Stimulated activated CD4-positive, alpha-beta T cell treated with anti-CD3 and anti-CD28 coated beads, TNF-alpha, amount 100 ng/mL, for 1 hour (primary cell): ENCODE measurements at places on chromosomes 16 and 17.

DNA sequence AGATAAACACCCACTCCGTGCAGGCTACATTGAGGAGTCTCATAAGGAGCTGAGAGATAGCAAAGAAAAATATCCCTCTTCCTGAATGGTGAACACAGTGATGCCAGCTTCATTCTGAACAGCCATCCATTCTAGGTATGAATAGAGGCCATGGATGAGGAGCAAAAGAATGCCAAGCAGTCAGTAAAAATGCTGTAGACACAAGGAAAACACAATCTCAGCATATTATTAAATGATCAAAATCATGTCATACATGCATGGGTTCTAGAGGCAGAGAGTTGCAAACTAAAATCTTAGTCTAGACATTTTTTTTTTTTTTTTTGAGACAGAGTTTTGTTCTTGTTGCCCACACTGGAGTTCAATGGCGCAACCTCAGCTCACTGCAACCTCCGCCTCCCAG is 313.0 kb downstream of the SOX9 start:
- no peak for DNase-seq

DNA sequence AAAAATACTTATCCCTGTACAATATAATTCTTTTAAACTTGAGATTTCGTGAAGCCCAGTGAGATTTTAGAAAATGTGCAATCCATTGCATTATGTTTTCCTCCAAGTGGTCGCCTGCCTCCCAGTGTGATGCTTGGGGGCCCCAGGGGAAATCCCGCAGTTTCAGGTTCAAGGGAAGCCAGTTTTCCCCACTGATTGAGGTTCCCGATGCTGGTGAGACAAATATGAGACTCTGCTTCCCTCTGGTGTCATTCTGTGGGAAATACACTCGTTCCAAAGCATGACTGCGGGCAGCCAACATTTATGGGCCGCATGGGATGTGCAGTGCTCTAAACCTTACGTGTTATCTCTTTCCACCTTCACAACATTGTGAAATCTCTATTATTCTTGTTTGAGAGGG is 200.8 kb downstream of the PRKCB start:
- peak; percentile 5 for DNase-seq

- DNase-seq, result no peak
Observed at GRCh38 chr16:10937068-10937859, 5.0 kb downstream of the DEXI start.

- DNase-seq, result peak; percentile 27
Observed at GRCh38 chr17:47205419-47205963, 3.7 kb upstream of the MYL4 start.

DNA sequence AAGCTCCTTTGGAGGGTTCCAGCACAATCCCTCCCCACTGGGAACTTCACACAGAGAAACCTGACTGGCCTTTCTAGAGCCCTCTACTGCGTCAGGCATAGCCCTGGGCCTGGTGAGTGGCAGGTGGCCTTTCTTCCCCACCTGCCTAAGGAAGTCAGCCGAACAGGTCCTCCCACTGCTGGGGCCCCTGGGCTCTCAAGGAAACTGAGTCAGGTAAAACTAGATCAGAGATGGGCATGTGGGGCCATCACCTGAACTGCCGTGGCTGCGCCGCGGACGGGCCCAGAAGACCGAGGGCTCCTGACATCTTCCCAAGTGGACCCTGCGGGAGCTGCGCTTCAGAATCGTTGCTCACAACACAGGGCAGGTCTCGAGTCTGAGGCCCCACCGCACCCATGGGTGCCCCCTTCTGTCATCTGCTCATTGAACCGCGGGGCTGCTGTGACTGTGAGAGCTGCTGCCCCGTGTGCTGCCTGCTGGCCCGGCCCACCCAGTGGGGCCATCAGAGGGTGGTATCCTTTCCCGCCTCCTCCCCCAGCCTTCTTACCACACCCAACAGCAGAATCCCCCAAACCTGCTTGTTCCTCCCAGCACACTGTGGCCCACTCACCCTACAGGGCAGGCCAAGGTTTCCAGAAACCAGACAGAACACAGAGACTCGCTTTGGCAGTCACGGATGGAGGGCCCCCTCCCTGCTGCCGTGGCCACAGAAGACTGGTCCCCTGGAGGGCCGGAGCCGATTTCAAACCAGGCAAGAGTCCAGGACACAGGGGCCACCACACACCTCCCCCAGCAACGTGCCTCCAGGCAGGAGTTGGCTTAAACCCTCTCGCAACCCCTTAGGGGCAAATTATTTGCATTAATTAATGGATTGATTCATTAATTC is 81.1 kb downstream of the TBC1D16 start:
- DNase-seq, result no peak

- DNase-seq, result no peak
Observed at GRCh38 chr16:84498859-84499620, 5.4 kb downstream of the MEAK7 start.

GRCh38 chr17:81980122-81980521 is 2.7 kb downstream of the ASPSCR1 start:
- no peak for DNase-seq

DNA sequence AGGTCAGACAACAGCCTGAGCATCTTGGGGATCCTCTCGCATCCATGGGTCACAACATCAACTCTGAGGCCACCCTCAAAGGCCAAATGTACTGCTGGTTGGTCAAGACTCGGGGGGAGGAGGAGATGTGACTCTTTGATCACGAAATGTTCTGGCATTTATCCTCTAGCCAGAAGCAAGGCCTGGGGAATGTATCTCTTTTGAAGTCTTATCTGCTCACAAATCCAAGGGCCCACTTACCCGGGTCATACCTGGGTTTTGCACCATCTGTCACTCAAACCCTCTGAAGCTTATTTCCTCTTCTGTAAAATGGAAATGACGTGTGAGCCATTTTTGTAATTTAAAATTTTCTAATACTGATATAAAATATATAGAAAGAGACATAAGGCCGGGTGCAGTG is 13.2 kb downstream of the CA7 start:
- DNase-seq, result no peak

GRCh38 chr16:55039511-55039910 is 108.8 kb downstream of the IRX5 start:
- DNase-seq, result no peak

DNA sequence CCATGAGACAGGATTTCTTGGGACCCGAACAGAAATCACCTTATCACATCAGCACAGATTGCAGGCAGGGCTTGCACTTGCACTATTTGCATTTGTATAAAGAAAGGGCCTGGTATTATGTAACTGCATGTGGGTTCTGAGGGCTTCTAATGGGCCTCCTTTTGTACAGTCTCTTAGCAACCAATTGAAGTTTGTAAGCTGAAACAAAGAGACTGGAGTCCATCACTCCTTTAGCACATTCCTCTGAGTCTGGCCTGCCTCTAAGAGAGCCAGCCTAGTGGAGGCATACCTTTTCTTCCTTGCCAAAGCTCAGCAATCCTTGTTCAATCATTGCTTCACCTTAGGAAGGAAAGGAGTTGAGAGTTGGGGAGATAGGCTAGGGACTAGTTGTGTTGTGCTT is 387.1 kb downstream of the XYLT1 start:
- DNase-seq, result no peak

DNA sequence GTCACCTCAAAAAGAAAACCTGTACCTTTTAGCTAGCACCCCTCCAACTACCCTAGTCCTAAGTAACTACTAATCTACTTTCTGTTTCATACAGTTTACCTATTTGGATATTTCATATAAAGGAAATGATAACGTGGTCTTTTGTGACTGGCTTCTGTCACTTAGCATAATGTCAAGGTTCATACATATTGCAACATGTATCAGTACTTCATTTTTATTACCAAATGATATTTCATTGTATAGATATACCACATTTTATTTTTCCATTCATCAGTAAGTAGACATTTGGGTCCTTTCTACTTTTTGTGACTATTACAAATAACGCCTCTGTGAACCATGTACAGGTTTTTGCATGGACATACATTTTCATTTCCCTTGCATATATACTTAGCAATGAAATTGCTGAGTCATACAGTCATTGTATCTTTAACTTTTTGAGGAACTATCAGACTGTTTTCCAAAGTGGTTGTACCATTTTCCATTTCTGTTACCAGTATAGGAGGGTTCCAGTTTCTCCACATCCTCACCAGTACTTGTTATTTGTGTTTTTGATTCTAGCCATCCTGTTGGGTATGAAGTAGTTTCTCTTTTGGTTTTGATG is 23.7 kb downstream of the MOSMO start:
- no peak for DNase-seq
